ENCODE measurements at places on chromosomes 3 and 15.

DNA sequence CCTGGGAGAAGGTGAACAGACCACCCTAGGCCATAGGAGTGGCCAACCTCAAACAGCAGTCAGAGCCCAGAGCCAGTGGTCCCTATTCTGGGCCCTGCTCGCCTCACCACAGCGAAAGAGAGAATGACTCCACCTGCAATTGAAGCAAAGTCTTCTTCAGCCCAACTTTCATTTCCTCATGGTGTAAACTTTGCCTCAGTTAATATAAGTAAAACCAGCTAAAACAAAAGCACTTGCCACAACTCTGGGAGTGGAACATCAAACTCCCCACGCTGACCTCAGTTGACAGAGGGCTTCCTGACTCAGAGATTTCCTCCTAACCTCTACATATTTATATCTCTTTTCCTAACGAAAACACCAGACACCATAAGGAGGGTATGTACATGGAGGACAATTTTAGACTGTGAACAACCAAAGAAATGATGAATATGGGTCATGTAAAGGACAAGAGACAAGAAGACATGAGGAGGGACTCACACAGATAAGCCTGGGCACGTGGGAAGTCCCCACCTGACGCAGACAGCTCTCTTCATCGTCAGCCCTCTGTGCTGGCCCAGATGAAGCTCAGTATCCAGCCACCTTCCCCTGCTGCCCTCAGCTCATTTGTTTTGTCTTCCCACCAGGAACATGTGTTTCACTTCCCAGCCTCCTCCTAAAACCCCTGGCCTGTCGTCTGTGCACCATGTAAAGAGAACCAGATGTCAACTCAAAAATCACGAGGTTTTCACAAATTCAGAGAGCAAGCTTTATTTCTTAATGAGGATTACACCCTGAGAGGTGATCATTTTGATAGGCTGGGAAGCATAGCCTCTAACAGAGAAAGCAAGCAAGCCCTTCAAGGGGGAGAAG lies 140.9 kb downstream of the KCNMB2 start:
- DNase-seq = no peak

- DNase-seq = peak; percentile 85
Measured at GRCh38 chr3:149442851-149443544, 31.5 kb upstream of the TM4SF4 start.

GRCh38 chr15:75149867-75150709 lies 51.6 kb upstream of the C15orf39 start:
- peak; percentile 95 for DNase-seq

DNA sequence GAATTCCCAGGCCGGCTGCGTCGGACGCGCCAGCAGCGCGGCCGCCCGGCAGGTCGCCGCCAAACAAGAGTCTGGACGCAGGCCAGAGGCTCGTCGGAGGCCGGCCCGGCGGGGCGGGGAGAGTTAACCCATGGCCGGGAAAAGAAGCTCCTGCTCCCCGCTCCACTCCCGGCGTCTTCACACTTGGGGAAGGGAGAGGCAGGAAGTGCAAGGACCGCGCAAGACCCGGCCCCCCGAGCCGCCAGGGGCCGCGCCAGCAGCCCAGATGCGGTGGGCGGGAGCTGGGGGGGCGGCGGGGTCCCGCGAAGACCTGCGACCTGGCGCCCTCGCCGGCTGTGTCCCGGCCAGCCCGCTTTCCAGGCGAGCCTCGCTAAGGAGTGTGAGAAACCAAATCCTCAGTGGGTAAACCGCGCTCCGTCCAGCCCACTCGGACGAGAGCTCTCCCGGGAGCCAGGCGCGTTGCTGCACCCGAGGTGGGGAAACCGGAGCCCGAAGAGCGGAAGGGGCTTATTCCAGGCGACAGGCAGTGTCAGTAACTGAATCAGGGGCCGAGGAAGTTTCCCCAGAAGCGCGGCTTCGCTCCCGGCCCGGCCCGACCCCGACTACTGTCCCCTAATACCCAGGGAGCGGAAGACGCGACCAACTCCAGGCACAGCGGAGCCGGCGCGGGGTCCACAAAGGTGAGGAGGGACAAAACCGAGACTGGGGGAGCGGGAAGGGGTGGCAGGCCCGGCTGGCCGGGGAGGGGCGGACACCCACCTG lies 721 bp downstream of the ADAMTS7 start:
- peak; percentile 27 for DNase-seq

DNA sequence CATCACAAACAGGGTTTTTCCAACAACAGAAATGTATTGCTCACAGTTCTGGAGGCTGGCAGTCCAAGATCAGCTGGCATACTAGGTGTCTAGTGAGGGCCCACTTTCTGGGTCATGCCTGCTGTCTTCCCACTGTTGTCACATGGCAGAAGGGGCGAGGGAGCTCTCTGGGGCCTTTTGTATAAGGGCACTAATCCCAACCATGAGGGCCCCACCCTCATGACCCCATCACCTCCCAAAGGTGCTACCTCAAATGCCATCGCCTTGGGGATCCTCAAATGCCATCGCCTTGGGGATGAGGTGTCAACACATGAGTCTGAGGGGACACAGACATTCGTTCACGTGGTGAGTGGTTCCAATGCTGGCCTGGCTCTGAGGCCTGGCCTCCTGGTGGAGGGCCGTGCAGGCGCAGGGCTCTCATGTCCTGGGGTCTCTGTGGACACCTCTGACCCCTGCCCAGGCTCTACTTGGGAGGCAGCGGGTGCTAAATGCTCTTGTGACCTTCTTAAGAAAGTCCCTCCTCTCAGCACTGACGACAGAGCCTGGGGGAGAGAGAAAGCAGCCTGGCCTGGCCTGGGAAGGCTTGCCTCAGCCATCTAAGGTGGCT lies 16.8 kb downstream of the NUP210 start:
- DNase-seq = no peak

DNA sequence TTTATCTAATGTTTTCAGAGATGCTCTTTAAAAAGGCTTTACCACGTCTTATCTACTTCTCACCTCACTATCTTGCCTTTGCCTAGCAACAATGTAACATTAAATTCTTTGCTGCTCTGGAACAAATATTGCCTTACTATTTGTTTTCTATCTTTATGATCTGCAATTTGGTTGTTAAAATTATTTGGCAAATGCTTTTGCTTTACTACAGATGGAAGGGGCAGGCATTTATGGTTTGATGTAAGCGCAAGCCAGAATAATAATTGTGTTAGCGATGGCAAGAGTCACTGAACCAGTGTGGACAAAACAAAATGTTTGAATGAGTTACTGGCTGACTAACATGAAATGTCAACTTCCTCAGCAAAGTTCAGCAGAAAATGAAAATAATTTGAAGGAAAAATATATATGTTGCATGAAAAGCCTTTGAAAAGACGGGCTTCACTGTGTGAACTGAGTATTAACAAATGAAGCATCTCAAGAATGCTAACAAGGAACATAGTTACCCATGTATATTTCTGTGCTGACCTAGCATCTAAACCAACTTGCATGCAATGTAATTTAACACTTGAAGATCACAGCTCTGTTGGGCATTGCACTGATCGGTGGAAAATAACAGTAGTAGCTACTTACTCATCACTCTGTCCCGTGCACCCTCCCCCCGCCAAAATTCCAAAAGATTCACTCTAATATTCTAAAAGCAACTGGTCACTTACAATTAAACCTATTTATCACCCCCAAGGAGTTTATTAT lies 454.0 kb upstream of the ARHGEF26 start:
- DNase-seq = no peak

- no peak for DNase-seq
Measured at GRCh38 chr3:55634345-55634744, 147.2 kb upstream of the WNT5A start.

DNA sequence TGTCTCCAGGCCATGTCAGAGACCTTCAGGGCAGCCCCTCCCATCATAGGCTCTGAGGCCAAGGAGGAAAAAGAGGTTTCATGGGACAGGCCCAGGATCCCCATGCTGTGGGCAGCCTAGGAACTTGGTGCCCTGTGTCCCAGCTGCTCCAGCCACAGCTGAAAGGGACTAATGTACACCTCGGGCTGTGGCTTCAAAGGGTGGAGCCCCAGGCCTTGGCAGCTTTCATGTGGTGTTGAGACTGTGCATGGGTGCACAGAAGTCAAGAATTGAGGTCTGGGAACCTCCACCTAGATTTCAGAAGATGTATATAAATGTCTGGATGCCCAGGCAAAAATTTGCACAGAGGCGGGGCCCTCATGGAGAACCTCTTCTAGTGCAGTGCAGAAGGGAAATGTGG lies 6.6 kb upstream of the SSR3 start:
- DNase-seq = no peak

- no peak for DNase-seq
Measured at GRCh38 chr15:92629975-92630626, 25.5 kb downstream of the FAM174B start.

- DNase-seq = no peak
Measured at GRCh38 chr3:12503126-12503957, 19.1 kb downstream of the TSEN2 start.

DNA sequence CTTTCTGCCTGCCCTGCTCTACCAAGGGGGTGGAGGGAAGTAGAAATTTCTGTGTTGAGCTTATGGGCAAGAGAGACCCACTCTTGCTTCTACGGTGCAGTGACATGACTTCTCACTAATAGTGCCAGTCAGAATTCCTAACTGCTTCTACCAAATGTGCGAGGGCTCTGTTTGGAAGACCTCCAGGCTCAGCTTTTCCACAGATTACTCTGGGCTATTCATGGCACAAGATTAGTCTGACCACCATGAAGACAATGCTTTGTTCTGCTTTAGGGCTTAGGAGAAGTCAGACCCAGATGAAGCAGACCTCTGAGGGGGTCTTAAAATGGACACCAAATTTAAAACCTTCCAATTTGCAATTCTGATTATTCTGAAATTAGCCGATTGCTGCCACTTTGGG lies 195.9 kb upstream of the TBC1D5 start:
- no peak for DNase-seq

DNA sequence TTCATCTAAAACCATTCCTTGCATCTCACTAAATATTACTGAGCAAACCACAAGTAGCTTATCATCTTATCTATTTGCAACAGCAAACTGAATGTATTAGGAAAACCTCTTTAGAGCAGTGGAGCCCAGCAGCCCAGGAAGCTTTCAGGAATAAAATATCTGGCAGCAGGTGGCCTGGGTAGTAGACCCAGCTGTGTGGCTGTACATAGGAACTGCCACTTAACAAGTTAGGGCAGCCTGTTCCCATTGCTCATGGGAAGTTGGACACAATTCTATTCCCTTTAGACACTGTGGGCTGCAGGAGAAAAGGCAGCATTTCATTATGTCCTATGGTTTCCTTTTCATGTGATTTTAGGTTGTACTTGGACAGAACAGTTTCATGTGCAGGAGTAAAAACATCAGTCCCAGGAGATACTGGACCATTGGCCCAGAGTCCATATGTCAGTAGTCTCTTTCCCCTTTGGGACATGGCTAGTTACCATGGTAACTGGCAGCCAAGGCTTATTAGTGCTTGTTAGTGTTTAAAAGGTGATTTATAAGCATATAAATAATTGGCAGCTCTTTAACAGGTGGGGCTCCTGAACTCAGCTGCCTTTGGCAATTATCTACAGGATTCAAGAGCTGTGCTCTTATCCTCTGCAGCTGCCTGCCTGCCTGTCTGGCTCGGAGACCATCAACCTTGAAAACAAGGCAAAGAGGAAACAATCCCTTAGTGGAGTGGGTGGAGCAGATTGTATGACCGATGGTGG lies 28.9 kb upstream of the LSAMP start:
- DNase-seq = no peak

GRCh38 chr15:51424780-51425179 lies 83.3 kb downstream of the GLDN start:
- DNase-seq = no peak

DNA sequence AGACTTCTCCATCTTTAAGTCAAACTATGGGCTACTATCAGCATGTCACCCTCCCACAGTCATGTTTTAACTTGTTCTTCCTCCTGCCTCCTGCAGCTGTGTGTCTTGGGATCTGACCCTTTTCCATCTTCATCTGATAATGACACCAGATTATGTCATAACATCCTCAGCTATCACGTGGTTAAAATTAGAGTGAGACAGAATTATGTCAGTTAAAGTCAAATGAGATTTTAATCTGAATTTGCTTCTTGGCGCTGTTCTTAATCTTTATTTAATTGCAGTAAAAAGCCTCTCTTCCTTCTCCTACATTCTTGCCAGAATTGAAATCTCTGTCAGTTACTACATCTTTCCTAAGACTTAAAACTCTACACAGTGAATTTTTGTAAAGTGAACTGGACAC lies 107.2 kb downstream of the ARPP21 start:
- no peak for DNase-seq

GRCh38 chr15:83457149-83457548 lies 10.0 kb downstream of the SH3GL3 start:
- no peak for DNase-seq

Measured in fibroblast of mammary gland (primary cell).